ENCODE measurements at places on chromosomes 1 and 21.

DNA sequence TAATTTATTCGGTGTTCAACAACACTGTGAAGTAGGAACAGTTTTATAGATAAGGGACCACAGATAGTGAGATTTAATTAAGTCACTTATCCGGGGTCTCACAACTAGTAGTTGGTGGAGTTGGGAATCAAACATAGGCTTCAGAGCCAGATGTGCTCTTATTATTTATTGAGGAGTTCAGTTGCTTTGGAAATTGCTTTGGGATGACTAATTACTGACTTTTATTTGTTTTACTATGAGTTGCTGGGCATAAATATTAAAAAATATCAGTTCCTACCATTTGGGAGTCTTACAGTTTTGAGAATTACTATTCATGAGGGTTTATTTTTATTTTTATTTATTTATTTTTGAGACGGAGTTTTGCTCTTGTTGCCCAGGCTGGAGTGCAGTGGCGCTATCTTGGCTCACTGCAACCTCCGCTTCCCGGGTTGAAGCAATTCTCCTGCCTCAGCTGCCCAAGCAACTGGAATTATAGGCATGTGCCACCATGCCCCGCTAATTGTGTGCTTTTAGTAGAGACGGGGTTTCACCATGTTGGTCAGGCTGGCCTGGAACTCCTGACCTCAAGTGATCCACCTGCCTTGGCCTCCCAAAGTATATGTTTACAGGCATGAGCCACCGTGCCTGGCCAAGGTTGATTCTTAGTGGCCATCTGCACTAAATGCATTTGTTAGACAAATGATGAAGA is 27.7 kb downstream of the THRAP3 start:
- DNase-seq = no peak

DNA sequence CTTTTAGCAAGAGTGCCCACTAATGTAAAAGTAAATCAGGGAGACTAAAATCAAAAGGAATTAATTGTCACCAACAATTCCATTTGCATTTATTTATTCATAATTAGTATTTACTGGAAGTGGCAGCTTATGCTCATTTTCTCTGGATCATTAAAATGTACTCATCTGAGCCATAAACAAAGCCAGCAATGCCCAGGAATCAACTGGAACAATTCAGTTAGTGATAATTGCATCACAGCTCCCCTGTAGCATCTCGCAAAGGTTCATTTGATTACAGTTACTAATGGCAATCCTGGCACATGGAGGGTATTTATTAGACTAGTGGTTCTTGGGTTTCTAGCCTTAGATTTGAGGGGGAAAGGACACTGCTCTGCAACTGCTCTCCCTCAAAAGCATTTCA is 92.7 kb upstream of the C1orf21 start:
- DNase-seq = no peak

DNA sequence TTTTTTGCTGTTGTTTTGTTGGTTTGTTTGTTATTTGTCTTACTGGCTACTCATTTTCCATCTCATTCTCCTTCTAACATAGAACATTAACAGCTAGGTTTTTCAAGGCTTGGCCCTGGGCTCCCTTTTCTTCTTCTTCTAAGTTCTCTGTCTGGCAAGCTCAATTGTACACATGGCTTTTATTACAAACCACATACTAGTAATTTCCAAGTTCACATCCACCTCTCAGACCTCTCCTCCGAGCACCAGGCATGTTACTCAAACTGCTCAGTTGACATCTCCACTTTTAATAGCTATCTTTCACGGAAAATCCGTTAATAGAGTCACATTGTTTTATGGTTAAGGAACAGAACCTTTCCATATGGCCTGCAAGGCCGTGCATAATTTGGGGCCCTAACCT is 736.9 kb upstream of the ADAMTS5 start:
- DNase-seq = no peak

DNA sequence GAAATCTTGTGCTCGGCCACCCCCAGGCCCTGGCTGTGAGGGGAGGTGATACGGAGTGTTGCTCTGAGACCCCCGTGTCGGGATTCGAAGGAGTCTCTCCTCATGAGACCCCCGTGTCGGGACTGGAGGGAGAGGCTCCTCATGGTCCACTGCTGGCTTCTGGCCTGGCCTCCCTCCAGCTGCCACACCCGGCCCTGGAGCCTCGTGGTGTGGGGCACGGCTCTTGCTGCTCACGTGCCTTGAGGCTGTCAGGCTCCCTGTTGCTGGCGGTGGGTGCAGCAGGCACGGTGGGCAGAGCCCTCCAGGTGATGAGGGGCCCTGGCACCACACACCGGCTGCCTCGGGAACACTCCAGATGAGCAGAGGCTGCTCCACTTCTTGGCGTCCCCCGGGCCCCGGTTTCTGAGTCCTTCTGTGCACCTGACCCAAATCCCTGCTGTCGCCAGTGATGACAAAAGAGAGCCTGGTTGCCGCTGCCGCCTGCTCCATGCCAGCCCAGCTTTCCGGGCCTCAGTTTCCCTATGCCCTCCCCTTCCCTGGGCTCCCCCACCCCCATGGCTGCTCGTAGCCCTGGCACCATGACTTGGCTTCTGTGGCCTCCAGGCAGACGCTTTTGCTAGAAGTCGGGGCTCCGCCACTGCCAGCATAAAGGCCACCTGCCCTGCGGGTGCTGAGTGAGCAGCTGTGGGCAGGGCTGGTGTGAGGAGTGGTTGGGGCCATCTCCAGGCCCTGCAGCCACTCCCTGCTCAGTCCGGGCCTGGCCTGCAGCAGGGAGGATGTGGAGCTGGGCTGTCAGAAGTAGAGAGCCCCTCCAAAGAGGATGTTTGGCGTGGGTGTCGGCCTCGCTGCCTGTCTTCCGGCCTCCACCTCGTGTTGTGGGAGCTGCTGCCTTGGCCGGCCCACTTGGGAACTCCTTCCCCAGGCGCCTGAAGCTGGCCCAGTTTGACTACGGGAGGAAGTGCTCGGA is 11.8 kb downstream of the TMEM240 start:
- no peak for DNase-seq

DNA sequence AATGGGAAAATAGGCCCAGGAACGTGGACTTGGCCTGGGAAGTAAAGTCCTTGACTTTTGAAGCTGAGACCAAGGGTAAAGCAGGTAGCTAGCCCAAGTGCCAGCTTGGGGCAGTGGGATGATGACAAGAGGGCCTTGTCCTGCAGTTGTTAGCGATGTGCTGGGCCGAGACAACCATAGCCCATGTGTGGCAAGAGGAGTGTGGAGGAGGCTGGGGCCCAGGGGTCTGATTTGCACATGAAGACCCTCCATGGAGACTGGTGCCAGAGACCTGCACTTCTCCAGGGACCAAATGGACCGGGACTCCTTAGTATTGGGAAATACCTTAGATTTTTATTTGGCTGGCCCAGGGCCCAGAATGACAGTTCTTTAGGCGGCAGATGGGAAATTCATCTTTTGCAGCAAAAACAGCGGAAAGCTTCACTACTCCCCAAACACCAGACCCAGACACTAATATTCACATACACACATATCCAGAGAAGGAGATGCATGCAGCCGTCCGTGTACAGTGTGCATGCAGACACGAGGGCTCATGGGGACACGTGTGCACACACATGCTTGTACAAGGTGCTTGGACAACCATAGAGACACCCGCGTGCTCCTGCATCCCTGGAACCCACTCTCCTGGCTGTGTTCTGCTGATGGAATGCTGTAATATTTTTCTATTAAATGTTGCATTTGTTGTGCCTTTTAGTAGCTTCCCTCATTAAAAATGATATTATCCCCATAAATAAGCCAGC is 78.1 kb upstream of the CSF3R start:
- DNase-seq = no peak

Measured in SW 1271 (cell line).